ENCODE measurements at places on chromosomes 2 and 18.

- DNase-seq = no peak
- H3K27ac ChIP-seq = no peak overlapping the region
- H3K4me3 ChIP-seq = no peak overlapping the region
- H3K27me3 ChIP-seq = peaks cover 23% of the 10 kb centered on the region
- H3K36me3 ChIP-seq = no peaks in the 10 kb centered on the region
- H3K4me1 ChIP-seq = peaks cover 14% of the 10 kb centered on the region
These were observed 4.4 kb downstream of the RAMP1 start for GRCh38 chr2:237863689-237864443.

- no peaks in the 10 kb centered on the region for H3K4me1 ChIP-seq
- H3K27ac ChIP-seq = no peak overlapping the region
- no peak for DNase-seq
- H3K4me3 ChIP-seq = no peak overlapping the region
These were observed 210.9 kb upstream of the SMAD7 start for GRCh38 chr18:49161627-49162026.

DNA sequence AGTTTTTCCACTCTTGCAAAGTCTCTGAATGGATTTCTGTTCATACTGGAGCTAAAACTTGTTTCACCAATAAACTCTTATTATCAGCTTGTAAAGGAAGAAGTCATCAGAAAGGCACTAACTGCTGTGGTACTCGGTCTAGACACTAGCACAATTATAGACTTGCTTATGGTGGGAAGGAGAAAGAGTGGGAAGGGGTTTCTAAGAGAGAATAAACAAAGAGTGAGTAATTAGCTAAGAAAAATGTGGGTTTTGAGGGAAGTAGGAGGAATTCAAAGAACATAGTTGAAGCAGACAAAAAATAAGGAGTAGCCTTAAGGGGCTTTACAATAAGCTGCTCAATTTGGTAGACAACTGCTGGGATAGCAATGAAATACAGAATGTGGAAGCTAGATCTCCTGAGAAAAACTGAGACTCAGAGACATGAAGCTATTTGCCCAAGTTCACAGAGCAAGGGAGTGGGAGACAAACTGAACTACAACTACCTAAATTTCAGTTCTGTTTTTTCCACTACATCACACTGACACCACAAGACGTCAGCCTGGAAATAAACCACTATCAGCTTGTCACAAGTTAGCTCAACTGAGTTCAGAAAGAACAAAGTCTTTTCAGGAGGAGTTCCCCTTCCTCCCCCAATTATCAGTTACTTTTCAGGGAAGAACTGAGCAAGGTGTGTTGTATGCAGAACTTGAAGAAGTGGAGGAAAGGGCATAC is 59.7 kb downstream of the MAP4K3 start:
- H3K27me3 ChIP-seq = no peaks in the 10 kb centered on the region
- H3K27ac ChIP-seq = peak overlapping the region; percentile 49
- DNase-seq = no peak
- H3K4me3 ChIP-seq = no peak overlapping the region
- peaks cover 8% of the 10 kb centered on the region for H3K36me3 ChIP-seq

DNA sequence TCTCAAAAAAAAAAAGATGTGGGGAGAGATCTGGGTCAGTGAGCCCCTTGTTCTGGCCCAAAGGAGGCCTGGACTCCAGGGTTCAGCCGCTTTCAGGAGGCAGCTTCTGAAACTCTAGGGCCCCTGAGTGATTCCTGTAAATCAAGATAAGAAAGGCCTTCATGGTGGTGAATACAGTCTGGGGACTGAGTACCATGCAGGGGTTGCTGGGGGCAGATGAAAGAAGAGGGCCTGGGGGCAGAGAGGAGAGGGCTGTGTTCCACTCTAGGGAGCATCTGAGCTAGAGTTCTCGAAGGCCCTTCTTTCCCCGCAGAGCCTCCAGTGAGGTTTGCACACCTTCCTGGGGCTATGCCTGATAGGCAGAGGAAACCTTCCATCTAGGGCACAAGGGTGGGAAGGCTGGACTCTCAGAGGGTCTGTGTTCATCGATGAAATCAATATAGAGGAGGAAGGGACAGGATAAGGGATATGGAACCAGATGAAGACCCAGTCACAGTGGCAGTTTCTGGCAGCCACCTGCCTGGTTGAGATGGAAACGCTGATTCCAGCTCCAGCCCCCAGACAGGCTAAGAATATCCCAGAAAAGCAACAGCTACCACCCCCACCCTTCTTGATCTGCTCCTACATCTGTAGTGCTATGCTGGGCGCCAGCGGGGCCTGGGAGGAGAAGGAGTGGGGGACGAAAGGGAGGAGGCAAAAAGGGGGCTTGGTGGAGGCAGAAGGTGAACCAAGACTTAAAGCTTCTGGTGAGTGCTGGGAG is 4.7 kb upstream of the CDK5R2 start:
- peaks cover 3% of the 10 kb centered on the region for H3K36me3 ChIP-seq
- no peak overlapping the region for H3K4me3 ChIP-seq
- peaks cover 88% of the 10 kb centered on the region for H3K27me3 ChIP-seq

- no peaks in the 10 kb centered on the region for H3K27me3 ChIP-seq
- no peak for DNase-seq
- no peak overlapping the region for H3K4me3 ChIP-seq
- H3K27ac ChIP-seq = peak overlapping the region; percentile 43
These were observed 208.2 kb upstream of the ALPP start for GRCh38 chr2:232170396-232170795.

GRCh38 chr2:27370816-27371620 is 602 bp downstream of the SNX17 start:
- peak; percentile 9 for DNase-seq
- H3K36me3 ChIP-seq = peaks cover 2% of the 10 kb centered on the region
- no peaks in the 10 kb centered on the region for H3K27me3 ChIP-seq
- H3K4me1 ChIP-seq = peaks cover 29% of the 10 kb centered on the region

GRCh38 chr2:19988600-19988999 is 1.3 kb downstream of the WDR35 start:
- no peak for DNase-seq
- H3K4me1 ChIP-seq = peaks cover 20% of the 10 kb centered on the region
- peak overlapping the region; percentile 85 for H3K27ac ChIP-seq
- peaks cover 16% of the 10 kb centered on the region for H3K27me3 ChIP-seq
- peak overlapping the region; percentile 50 for H3K4me3 ChIP-seq
- peaks cover 7% of the 10 kb centered on the region for H3K36me3 ChIP-seq

GRCh38 chr2:215835657-215836056 is 177.7 kb downstream of the MREG start:
- H3K4me3 ChIP-seq = no peak overlapping the region
- no peak overlapping the region for H3K27ac ChIP-seq
- H3K36me3 ChIP-seq = no peaks in the 10 kb centered on the region
- peaks cover 15% of the 10 kb centered on the region for H3K27me3 ChIP-seq
- H3K4me1 ChIP-seq = no peaks in the 10 kb centered on the region
- no peak for DNase-seq

DNA sequence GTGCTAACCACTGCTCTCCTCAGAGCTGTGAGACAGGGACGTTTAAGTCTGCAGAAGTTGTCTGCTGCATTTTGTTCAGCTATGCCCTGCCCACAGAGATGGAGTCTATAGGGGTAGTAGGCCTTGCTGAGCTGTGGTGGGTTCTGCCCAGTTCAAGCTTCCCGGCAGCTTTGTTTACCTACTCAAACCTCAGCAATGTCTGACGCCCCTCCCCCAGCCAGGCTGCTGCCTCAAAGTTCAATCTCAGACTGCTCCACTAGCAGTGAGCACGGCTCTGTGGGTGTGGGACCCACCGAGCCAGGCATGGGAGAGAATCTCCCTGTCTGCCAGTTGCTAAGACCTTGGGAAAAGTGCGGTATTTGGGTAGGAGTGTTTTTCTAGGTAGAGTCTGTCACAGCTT is 387.8 kb upstream of the SLC39A10 start:
- H3K4me1 ChIP-seq = no peaks in the 10 kb centered on the region
- no peak for DNase-seq
- H3K36me3 ChIP-seq = peaks cover under 1% of the 10 kb centered on the region
- H3K4me3 ChIP-seq = no peak overlapping the region

- peaks cover 5% of the 10 kb centered on the region for H3K27me3 ChIP-seq
- no peak for DNase-seq
- H3K27ac ChIP-seq = no peak overlapping the region
- no peaks in the 10 kb centered on the region for H3K36me3 ChIP-seq
- H3K4me3 ChIP-seq = no peak overlapping the region
- no peaks in the 10 kb centered on the region for H3K4me1 ChIP-seq
These were observed 222.6 kb upstream of the CHAC2 start for GRCh38 chr2:53544871-53545558.

GRCh38 chr2:119253114-119253702 is 29.6 kb downstream of the STEAP3 start:
- H3K36me3 ChIP-seq = no peaks in the 10 kb centered on the region
- peaks cover 34% of the 10 kb centered on the region for H3K27me3 ChIP-seq
- H3K27ac ChIP-seq = no peak overlapping the region
- H3K4me3 ChIP-seq = no peak overlapping the region

DNA sequence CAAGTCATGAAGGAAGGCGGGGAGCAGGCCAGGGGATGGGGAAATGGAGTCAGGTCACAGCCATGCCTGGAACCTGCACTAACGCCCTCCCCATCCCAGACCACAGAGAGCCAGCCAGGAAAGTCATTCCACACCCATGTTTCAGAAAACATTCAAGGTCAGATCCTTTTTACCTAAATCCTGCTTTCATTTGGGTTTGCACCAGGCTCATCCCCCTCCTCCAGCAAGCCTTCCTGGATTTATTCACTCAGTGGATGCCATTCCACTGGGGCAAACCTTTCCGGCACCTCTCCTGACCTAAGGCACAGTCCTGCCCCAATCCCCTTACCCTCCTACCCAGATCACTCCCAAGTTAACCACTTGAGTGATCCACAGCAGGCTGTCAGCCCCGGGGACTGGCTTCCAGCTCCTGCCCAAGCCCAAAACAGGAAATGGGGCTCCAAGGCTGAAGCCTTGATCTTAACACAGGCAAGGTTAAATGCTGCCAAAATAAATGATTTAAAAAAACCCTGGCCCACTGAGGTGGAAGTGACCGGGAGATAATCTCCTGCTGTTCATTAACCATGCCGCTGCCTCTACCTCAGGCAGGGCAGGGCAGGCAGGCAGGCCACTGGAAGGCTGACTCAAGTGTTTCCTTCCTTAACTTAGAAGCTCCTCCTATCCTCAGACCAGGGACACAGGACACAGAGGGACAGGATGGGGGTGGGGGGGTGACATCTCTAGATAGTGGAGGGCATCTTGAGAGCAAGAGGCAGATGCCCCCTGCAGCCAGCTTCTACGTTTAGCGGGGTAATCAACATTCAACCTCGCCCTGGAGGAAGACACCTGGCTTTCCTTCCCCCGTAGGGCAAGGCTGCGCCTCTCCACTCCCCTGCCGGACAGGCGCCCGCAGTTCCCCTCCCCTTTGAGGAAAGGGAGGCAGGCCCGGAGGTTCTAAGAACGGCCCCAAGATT is 1.4 kb downstream of the RAB11FIP5 start:
- no peaks in the 10 kb centered on the region for H3K27me3 ChIP-seq
- H3K36me3 ChIP-seq = no peaks in the 10 kb centered on the region
- H3K27ac ChIP-seq = peak overlapping the region; percentile 92
- peak overlapping the region; percentile 92 for H3K4me3 ChIP-seq
- no peak for DNase-seq

GRCh38 chr2:60544954-60545560 is 8.4 kb downstream of the BCL11A start:
- peaks cover 80% of the 10 kb centered on the region for H3K27me3 ChIP-seq
- no peak overlapping the region for H3K27ac ChIP-seq
- H3K36me3 ChIP-seq = peaks cover 5% of the 10 kb centered on the region
- no peak overlapping the region for H3K4me3 ChIP-seq

DNA sequence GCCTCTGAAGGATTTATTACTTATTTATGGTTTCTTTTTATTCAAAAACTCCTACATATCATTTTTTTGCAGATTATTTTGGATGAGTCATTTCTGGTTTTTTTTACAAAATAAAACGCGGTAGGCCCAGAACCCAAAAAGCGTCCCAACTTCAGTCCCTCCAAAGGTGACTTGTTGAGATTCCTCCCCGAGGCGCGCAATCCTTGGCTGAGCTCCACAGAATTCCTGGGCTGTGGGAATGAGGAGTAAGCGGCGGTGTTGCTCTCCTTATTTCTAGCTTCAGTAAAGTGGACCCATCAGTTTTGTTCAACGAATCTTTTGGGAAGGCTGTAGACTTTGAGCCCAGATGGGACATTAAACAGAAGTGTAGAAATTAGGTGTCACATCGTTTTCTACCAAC is 67.0 kb upstream of the RMP24 start:
- H3K27me3 ChIP-seq = peaks cover 13% of the 10 kb centered on the region
- no peak overlapping the region for H3K4me3 ChIP-seq
- H3K27ac ChIP-seq = no peak overlapping the region
- no peaks in the 10 kb centered on the region for H3K4me1 ChIP-seq

DNA sequence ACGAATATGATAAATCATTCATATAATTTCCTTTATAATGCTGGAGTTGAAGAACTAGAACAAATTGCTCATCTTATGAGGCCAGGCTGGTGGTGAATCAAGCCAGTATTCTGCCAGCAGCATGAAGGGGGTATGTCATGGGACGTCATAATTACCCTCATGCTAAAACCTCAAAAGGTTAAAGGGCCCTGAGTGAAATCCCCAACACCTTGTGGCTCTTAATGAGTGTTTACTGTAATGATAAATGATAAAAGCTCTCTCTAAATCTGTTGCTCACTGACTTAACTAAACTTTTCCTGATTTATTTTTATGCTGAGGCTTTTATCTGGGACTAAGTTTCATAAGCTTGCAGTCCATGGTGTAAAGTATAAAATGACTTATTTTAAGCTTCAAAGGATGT is 18.3 kb upstream of the NEDD4L start:
- peaks cover 17% of the 10 kb centered on the region for H3K27me3 ChIP-seq
- no peak for DNase-seq
- H3K4me3 ChIP-seq = no peak overlapping the region
- H3K4me1 ChIP-seq = no peaks in the 10 kb centered on the region
- no peaks in the 10 kb centered on the region for H3K36me3 ChIP-seq

DNA sequence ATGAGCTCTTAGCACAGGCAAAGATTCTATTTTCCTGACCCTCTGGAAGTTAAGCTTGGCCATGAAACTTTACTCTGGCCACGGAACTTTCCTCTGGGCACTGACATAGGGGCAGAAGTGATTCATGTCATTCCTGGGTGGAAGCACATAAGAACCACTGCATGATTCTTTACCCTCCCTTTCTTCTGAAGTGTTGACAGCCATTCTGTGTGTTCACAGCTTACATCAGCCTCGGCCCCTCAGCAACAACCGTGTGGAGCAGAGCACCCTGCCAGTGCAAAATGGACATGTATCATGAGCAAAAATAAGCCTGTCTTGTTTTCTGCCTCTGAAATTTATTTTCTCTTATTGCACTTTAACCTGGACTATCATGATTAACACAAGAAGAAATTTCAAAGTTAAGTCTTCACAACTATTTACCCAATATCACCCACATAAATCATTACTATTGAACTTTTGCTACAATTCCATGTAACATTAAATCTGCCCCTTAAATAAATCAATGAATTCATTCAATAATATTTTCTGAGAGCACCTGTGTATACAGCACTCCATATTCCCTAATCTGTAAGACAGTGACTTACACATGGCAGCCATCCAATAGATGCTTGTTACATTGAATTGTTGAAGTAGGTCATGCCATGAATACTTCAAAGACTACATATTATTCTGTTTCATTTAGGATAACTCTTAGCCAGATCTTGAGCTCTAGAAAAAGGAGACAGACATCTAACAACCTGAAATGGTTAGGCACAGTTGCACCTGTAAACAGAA is 531.9 kb downstream of the IRS1 start:
- no peak overlapping the region for H3K27ac ChIP-seq
- H3K4me3 ChIP-seq = no peak overlapping the region
- no peaks in the 10 kb centered on the region for H3K36me3 ChIP-seq
